Breast epithelium (tissue), 4 donors: ENCODE measurements at places on chromosomes 12 and 14.

GRCh38 chr14:71408362-71409030 lies 501.2 kb downstream of the PCNX1 start:
- no peak for DNase-seq

DNA sequence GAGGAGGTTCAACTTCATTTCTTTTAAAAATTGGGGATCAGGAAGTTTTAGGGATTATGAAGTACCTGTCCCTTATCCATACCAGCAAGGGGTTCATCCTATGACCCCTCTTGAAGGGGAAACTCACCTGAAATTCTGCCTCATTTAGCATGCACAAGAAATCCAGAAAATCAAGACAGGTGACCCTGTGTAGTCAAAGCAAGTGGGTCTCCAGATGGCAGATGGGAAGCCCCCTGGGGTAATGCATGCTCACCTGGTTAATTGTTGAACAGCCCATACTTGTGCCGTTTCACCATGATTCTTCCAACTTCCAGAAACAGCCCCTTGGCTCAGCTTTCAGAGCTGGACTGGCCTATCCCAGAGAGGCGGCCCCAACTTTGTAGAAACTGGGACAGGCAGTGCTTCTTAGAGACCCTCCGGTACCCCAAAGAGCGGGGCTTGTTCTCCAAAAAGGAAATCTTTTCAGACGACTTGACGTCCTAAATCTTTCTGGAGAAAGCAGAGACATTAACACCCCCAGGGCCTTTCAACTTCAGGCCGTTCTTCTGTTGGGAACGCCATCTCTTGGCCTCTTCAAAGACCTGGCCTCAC lies 66.3 kb upstream of the ESRRB start:
- DNase-seq = no peak

- DNase-seq = no peak
Observed at GRCh38 chr12:113724794-113725556, 241.2 kb downstream of the RBM19 start.

DNA sequence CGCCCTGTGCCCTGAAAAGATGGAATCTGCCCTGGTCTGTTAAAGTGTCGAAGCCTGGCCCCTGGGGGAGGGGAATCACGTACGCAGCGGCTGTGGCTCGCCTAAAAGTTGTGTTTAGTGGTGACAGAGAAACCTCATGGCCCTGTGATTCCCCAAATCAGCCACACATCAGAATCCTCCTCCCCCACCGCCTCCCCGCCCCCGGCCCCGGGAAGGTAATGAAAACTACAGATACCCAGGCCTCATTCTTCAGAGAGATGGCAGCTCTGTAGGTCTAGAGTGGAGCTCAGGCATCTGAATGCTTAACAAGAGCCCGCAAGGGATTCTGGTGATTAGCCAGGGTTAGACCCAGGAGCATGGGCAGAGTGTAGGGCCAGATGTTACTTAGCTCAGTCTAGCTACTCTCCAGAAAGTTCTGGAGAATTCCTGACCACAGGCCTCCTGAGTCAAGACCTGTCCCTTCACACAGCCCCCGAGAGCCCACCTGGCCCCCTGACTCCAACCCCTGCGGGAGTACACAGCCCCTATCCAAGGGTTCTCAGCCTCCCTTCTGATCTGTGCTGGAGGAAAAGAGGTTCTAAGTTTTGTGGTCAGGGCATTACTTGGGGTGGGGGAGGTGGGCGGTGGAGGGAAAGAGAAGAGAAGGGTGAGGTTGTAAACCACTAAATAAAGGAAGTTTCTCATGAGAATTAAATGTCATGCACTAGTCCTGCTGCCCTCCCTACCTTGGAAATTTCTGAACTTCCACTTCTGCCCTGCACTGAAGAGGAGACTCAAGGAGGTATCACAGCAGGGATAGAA lies 114.8 kb downstream of the PLXNC1 start:
- no peak for DNase-seq

GRCh38 chr12:30021051-30021833 lies 237.5 kb upstream of the TMTC1 start:
- no peak for DNase-seq
